Activated CD8-positive, alpha-beta memory T cell treated with anti-CD3 and anti-CD28 coated beads for 1 hour (primary cell): ENCODE measurements at places on chromosomes 2 and 18.

GRCh38 chr18:5389356-5389755, 93.8 kb upstream of the ZBTB14 start:
- DNase-seq: no peak

- DNase-seq: no peak
These were observed 414.2 kb upstream of the CHAC2 start for GRCh38 chr2:53353135-53354114.

DNA sequence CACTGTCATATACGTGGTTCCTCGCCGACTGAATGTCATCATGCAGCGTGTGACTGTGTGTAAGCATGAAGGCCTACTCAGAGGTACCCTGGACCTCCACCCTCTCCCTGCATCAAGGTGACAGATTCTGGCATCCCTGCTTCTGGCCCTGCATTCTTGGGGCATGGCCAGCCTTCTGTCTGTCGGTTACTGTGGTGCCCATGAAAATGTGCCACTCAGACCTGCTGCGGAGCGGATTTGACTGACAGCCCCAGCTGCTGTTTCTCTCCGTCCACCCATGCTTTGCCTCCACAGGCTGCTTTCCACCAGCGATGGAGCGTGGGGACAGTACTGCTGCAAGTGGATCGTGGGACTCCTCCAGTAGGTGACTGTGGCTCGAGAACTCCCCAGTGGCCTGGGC, 9.6 kb downstream of the TMEM177 start:
- no peak for DNase-seq

DNA sequence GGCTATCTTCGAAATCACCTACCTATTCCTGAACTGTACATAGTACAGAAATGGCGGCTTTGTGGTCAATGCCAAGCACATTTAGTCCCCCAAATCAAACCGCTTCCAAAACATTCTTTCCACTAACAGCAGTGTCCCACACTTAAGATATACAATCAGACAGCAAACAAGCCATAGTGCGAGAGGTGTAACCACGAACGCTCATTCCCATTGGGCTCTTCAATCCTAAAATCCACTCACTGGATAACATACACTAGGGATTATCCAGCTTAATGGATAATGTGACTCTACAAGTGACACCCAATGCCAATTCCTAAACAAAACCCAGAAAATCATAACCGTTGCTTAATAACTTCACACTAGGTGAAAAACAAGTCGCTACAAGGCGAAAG, 2.0 kb downstream of the XPO1 start:
- DNase-seq: no peak

DNA sequence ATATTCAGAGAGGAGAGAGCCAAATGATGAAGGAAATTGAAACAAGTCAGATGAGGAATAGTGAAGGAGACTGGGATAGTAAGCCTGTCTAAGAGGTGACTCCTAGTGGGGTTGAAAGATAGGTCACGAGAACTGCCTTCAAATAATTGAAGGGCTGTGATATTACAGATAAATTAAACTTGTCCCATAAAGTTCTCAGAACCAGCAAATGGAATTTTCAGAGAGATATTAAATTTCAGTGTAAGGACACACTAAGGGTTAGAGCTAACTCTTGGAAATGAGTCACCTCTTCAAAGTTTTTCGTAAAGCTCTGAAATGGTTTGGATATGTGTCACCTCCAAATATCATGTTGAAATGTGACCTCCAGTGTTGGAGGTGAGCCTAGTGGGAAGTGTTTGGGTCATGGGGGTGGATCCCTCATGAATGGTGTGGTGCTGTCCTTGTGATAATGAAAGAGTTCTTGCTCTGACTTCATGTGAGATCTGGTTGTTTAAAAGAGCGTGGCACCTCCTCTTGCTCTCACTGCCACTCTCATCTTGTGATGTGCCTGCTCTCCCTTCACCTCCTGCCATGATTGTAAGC, 87.3 kb downstream of the BABAM2 start:
- DNase-seq: no peak

DNA sequence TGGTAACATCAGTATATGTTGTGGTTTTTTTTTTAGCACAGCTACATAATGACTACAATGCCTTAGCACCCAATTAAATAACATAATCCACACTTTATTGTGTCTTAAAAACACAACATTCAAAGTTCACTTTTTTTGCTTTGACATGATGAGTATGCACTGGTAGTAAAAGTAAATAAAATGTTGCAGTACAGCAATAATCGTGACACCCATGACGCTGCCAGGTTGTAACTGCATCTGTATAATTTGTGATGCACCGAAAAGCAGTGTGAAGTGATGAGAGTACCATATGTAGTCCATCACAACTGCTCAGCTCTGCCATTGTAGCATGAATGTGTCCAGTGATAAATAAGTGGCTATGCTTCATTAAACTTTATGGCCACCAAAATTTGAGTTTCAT, 15.7 kb downstream of the PPP1CB start:
- DNase-seq: no peak

DNA sequence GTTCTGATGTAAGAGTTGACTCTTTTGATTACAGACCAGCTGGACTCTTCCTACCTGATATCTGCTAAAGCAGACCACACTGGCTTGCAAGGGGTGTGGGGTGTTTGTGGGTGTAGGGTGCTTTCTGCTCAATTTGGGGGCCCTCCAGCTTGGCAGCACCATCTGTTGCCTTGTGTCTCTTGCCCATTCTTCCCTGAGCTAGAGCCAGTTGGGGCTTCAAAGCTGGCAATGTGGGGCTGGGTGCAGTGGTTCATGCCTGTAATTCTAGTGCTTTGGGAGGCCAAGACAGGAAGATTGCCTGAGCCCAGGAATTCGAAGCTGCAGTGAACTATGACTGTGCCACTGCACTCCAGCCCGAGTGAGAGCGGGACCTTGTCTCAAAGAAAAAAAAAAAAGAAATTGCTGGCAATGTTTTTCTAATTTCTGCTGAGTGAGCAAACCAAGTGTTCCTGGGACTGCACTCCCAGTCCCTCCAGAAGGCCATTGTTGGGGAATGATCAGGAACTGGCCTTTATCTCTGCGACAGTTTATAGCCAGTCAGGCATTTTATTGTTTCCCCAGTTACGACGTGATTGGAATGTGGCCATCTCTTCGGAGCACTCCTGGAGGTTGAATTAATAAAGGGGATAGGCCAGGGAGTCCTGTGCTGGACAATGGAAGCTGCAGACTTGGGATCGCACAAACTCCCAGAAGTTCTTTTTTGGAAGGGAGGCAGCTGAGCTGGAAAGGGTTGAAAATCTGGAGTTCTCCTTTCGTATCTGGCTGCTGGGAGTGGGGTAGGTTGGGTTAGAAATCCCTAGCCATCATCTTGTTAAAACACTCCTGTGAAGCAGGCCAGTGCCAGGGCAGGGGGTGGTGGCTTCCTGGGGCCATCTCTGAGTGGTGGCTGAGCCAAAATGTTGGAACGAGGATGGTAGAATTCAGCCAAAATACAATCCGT, 57.2 kb downstream of the LIPG start:
- no peak for DNase-seq

DNA sequence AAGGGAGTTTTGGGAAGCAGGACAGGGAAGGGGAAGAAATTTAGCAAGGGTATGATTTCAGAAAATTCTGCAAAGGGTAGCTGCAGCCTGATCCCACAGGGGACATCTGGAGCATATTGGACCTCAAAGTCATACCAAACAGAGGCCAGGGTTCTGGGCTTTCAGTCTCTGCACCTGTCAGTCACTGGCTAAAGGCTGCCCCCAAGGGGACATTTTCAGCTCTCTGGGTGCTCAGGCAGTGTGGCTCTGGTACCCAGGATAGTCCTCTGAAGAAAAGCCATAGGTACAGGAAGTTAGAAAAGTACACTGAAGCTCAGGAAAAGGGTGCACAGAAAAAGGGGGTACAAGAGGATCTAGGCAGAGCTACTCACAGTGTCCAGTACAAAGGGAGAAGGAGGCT, 149.2 kb downstream of the INSIG2 start:
- DNase-seq: no peak

DNA sequence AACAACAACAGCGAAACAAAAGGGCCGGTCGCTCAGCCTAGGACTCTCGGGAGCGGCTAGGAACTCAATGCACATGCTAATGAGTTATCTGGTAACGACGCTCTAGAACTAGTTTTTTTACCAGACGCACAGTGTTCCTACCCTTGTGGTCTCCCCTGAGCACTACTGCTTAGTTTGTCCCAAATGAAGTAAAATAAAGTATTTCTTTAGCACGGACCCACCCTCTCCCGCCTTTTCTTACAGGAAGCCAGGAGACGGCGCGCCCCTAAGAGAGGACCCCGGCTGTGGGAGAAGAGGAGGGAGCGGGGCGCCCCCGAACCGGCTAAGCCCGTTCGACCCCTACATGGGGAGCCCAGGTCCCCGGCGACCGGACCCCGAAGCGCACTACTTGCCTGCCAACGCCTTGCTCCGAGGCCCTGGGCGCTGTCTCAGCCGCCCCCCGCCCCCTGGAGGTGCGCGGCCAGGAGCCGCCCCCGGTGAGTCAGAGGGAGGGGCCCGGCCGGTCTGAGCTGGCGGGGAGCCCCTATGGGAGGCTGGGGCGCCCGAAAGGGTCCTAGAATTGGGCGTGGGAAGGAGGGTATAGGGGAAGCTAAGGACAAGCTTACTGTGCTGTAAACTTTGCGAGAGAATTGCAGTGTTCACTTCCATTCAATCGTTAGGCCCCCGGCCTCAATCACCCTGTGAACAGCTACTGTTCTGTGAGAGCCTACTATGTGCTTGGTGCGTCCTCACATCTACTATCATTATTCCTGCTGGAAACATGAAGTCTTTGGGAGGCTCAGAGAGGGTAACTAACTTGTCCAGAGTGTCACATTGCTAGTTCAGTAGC, 3.6 kb upstream of the CAPG start:
- DNase-seq: peak; percentile 30

DNA sequence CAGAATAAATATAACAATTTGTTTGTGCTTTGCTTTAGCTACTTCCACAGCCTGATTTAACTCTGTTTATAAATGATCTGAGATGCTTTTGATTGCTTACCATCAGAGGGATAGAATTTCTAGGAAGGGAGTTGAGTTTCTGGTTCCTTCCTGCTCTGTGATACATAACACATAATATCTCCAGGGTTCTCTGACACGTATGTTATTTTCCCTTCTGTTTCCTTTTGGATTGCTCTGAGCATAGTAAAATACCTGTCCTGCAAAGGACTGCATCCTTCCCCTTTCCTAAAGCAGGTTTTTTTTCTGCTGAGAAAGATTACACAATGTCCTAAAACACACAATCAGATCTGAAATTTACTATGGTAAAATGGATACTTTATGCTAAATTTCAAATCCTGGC, 76.1 kb downstream of the CABYR start:
- no peak for DNase-seq

DNA sequence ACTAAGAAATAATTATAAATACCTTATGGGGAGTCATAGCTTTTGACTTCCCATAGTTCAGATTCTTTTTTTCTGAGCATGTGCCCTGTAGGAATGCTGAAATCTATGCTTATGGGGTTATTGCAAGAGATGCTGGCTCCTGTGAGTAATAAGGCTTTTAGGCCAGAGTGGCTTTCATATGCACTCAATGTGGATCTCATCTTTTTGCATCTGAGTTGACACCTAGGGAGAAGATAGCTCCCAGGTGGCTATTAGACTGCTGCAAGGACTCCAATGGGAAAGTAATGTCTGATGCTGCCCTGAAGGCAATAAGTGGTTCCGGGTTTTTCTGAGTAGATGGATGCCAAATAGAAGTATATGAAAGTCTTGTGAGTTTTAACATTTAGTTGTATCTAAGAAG, 21.0 kb downstream of the DNAH6 start:
- no peak for DNase-seq

DNA sequence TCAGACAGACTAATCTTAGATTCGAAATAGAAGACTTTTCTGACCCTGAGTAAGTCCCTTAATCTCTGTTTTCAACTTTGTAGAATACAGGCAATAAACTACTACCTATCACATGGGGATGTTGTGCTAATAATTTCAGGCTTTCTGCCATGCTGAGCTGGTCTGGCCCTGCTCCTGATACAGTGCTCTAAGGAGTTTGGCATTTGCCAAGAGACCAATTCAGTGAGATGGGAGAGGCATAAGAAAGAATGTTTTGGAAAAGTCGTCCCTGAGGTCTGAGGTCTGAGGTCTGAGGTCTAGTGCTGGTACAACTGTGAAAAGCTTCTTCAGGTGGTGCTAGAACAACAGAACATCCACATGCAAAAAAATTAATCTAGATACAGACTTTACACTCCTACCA, 35.9 kb upstream of the SP3 start:
- no peak for DNase-seq

GRCh38 chr2:220332886-220333285, 705.5 kb downstream of the SLC4A3 start:
- DNase-seq: no peak

DNA sequence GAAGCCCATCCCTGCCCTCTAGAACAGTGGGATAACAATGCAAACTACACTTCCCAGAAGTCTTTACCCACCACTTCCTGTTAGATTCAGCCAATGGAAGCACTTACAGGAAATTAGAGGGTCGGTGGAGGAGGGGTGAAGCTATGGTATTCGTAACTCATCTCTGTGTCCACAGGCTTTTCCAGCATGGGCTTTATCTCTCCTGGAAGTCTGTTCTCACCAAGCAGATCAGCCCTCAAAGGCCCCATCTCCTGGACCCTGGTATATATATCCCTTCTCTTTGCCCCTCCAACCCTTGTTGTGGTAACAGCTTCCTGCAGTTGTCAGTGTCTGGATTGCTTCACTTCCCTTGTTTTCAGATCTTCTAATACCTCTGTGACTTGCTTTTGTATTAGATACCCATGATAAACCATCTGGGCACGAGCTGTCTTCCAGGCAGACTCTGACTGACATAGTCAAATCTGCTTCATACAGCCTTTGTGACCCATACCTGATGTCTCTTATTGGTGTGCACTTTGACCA, 475.0 kb upstream of the POU3F3 start:
- DNase-seq: no peak
